ENCODE measurements at places on chromosomes 1 and 21.

GRCh38 chr1:63322114-63322943 is at the start of gene FOXD3:
TSS of gene FOXD3 (plus strand) at chr1:63322567. CDS start at chr1:63323059, 492 bp downstream.
- peak; percentile 82 for DNase-seq

DNA sequence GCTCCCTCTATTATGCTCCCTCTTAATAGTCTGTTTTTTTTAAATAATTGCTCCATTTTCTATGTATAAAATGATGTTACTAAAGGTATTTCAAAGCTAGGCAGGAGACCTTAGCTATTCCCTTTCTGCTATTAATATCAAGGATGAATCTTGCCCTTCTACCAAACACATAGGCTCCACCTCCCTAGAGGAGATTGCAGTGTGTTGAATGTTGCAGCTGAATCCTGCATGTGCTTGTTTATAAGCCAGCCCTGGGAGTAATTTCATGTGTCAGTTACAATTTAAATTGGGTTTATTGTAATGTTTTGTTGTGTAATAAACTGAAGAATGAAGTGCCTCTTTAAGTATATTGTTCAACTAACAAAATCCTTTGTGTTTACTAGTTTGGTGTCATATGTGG is 66.0 kb downstream of the TMEM200B start:
- no peak for DNase-seq

DNA sequence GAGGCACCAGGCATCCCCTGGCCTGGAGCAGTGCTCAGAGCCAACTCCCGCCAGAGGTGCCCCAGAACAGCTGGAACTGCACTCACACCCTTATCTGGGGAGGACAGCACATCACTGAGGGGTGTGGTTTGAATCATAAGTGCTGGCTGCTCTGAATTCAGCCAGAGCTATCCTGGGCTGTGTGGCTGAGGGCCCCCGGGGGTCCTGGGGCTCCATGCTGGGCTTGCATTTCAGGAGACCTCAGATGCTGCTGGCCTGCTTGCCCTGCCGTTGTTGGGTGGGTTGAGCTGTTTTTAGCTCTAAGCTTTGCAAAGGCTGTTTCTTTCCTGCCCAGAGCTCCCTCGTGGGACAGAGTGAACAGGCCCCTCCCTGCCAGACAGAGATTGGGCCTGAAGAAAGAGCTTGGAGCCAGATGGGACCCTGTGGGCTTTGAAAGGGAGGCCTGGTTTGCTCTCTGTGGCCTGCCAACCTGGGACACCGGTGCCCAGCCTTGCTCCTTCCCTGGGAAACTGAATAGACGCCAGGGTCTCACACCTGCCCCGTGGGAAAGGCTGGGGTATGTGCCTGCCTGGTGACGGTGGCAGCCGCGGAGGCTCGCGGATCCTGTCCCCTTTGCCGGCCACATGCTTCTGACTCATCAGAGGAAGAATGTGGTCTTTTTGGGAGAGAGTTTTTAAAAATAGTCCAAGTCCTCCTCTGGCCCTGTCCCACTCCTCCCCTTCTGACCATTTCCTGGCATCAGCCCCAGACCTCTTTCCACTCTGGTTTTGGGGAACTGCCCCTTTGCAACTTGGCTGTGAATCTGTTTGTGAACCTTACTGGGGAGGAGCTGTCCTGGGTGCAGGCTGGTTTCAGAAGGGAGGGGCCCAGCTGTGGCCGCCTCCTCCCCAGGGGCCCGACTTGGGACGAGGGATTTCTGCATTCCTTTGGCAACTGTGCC is 30.0 kb downstream of the ARHGEF10L start:
- peak; percentile 96 for DNase-seq

DNA sequence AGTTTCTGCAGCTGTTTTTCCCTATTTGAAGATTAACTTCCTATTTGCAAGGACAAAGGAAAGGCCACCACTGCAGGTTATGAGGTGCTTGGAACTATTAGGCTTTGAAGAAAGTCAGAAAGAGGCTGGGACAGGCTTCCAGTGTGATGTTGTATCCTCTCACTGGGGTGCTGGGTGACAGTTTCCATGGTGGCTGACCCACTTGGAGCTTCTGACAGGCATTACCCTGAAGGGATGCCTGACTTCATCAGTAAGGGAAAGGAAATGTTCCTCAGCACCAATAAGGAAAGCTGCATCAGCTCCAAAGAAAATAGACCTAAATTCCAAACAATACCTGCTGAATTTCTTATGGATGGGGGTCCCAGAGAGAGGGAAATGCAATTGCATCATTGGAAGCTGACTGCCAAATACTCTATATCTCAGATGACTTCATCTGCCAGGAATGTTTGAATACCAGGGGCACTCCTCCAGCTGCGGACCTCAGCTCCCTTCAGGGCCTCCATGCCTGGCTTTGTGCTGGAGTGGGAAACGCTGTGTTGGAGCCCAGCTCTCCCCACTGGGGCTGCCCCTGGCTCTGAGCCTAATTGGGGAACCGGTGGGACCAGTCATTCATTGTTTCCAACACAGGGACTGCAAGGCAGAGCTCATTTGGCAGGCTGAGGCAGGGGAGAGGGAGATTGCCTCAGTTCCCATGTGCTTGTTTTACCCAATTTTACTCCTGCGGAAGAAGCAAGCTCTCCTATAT is 76.6 kb downstream of the RGL1 start:
- DNase-seq = peak; percentile 96

- no peak for DNase-seq
These were observed 349.7 kb downstream of the LMX1A start for GRCh38 chr1:165006831-165007230.

GRCh38 chr1:6435129-6435528 is 10.6 kb downstream of the ESPN start:
- no peak for DNase-seq

DNA sequence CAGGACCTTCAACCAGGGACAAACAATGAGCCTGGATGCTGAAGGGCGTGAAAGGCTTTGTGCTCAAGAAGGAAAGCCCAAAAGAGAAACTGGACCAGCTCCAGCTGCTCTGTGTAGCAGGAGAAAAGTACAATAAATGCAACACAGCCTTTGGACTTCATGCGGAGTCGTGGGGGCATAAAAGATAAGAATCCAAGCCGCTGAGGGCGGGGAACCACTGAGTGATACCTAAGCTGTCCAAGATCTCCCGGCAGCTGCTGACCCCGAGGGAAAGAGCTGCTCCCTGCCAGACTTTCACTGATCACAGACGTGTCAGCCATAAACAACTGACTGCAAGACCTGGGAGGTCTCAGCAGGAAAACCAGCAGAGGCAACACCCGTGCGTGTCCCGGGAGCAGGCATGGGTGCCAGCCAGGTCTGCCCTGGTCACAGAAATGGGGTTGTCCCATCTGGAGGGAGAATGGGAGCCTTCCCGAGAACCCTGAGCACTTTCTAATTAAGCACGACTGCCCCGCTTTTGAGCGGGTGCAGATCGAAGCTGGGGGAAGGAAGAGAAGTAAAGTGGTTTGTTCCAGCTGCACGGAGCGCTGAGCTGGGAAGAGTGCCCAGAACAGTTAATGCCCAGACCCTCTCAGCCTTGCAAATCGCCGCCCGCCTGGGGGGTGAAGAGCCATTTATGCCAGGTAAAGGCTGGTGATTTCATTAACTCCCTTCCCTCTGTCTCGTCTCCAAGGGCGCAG is 68.3 kb upstream of the TARDBP start:
- no peak for DNase-seq

- no peak for DNase-seq
These were observed 118.5 kb downstream of the PLD5 start for GRCh38 chr1:242405947-242406346.

DNA sequence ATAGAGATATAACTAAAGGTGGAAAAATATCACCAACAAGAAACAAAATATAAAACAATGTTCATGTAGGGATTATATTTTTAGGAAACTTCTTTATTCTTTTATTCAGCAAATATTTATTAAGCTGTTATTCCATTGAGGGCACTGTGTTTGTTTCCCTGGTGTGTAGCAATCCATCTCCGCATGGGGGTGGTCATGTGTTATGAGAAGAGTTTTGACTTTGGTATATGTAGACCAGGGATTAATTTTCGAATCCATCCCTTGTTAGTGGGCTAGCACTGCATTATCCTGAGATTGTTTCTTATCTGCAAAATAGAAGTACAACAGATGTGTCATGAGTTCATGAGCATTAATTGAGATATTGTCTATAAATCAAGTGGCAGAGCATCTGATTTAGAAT is 190.2 kb upstream of the LRRC7 start:
- no peak for DNase-seq

DNA sequence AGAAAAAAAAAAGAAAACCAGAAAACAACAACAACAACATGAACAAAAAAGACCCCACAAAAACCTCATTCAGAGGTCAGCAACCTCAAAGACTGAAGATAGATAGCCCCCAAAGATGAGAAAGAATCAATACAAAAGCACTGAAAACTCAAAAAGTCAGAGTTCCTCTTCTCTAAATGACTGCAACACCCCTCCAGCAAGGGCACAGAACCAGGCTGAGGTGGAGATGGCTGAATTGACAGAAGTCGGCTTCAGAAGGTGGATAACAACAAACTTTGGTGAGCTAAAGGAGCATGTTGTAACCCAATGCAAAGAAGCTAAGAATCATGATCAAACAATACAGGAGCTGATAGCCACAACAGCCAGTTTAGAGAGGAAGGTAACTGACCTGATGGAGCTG is 17.0 kb downstream of the RAB3GAP2 start:
- no peak for DNase-seq

DNA sequence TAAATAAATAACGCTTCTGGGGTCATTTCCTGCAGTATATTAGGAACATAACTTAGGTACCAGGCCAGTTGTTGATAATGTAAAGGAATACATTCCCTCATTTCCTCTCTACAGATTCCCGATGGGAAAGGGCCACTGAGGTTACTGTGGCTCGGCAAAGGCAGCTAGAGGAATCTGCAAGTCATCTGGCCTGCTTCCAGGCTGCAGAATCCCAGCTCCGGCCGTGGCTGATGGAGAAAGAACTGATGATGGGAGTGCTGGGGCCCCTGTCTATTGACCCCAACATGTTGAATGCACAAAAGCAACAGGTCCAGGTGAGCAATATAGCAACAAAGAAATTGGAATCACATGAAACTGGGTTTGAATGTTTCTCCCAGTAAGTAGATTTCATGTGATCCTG is 109.6 kb upstream of the BMP8A start:
- no peak for DNase-seq

- no peak for DNase-seq
These were observed 142.5 kb downstream of the TNR start for GRCh38 chr1:175600721-175601440.

DNA sequence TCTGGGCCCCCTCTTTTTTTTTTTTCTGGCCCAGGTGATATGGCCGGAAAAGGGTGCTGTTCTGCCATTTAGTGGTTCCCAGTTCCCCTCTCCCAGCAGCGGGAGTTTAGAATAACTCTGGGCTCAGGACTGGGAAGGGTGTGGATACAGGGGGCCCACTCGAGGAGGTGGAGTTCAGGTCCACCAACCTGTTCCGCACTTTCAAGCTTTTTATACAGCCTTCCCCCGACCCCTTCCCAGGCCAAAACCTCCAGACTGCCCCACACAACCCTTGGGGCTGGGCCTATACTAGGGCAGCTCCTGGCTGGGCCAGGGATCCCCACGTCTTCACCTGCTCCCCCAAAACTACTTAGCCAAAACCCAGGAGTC is 402 bp downstream of the PLEKHG5 start:
- DNase-seq = no peak
